ENCODE measurements at places on chromosomes 3 and 15. TPM values are rescaled to one million over a fixed set of nuclear protein-coding genes. Genes with fewer than 3 reads are reported as not detected.

Gene DPPA2
- not detected for total RNA-seq

Gene TGM4
- total RNA-seq = not detected

Gene POPDC2
- total RNA-seq = 1.0 TPM

Gene ABHD10
- 37.7 TPM for total RNA-seq

Gene ZNF80
- total RNA-seq = 0.22 TPM

Gene KY
- not detected for total RNA-seq

- no peak for DNase-seq
These were observed 202.8 kb downstream of the PLCL2 start for GRCh38 chr3:17087509-17087908.

DNA sequence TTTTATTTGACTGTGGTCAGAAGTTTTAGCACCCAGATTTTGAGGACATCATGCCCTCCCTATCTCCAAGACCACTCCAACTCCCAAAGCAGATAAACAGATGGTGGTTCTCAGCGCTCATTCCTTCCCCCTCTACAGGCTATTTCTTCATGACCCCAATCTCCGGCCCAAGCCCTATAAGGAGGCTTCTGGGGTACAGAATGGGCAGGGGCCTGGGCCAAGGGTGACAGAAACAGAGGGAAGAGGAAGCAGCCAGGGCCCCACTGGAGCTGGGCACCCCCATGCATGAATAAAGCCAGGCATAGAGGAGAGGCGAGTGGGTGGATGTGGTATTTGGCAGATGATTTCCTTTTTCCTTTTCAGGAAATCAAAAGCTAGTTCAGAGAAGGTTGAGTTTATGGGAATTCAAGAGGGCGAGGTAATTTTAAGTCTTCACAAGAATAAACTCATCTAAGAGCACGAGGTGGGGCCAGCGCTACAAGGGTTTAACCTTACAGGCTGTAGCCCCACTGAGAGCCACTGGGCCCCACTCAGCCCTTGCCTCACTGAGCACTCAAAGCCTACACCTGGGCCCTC is 104.8 kb upstream of the HERC1 start:
- no peak for DNase-seq

GRCh38 chr3:49700453-49701128 is 11.2 kb downstream of the RNF123 start:
- DNase-seq = no peak

GRCh38 chr3:186194451-186194811 is 85.5 kb upstream of the ETV5 start:
- DNase-seq = no peak

DNA sequence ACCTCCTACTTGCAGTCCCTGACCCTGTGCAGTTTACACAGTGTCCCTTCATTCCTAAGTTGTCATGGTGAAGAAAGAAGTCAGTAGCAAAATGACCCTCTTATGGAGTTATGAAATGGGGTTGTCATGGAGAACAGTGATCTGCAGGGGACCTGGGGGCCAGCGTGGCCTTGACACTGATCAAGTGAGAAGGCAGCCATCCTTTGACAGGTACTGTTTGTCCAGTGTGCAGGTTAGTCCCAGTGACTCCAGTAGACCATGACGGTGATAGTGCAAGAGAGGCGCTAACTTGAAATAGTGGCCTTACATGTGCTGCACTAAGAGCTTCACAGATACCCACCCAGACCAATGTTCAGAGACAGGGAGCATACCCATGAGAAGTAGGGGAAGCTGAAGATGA is 87.9 kb downstream of the IL12A start:
- no peak for DNase-seq

All from activated T-helper 1 cell treated with anti-CD3 and anti-CD28 coated beads, Interleukin-12 subunit alpha, Interleukin-12 subunit beta, Interleukin-2, Interleukin-4 antibody, amounts not matched to agents 30 ng/mL and 10 ng/mL and 1 ng/mL, durations not matched to agents 14 hours and 24 hours and 36 hours (primary cell).